HepG2 (cell line): ENCODE measurements at places on chromosomes 6 and 20. TPM values are rescaled to one million over a fixed set of nuclear protein-coding genes. Genes with fewer than 3 reads are reported as not detected.

DNA sequence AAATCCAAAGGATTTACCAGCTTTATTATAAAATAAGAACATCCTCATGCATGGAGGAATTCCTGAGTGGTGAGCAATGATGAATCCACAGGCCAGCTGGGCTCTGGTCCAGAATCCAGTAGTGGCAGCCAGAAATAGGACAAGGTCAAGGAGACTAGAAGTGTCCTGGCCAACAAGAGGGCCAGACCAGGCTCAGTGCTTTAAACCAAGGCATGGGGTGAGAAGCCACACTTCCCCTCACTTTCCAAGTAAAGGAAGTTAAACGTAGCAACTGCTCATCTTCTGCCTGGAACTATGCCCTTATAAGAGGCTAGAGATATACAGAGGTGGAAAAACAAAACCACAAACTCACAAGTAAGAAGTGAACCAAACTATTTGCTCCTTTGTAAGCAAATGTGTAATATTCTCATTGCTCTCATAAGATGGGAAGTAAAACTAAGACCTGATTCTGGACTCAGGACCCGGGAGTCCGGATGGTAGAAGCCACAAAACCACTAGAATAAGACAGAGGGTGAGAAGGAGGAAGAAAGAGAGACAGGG is 253.2 kb downstream of the UST start:
- H3K36me3 ChIP-seq = no peaks in the 10 kb centered on the region
- H3K27me3 ChIP-seq = no peaks in the 10 kb centered on the region
- H3K4me1 ChIP-seq = peaks cover 9% of the 10 kb centered on the region
- no peak for DNase-seq
- H3K27ac ChIP-seq = no peak overlapping the region

GRCh38 chr20:59455402-59456341 is 148.7 kb upstream of the PHACTR3 start:
- H3K27me3 ChIP-seq = peaks cover 7% of the 10 kb centered on the region; the same call in 1 of the 2 replicates
- no peaks in the 10 kb centered on the region for H3K4me1 ChIP-seq

The TMC2 gene
- polyA plus RNA-seq = 0.03 TPM in 1 of 2 replicates, not detected in the other

DNA sequence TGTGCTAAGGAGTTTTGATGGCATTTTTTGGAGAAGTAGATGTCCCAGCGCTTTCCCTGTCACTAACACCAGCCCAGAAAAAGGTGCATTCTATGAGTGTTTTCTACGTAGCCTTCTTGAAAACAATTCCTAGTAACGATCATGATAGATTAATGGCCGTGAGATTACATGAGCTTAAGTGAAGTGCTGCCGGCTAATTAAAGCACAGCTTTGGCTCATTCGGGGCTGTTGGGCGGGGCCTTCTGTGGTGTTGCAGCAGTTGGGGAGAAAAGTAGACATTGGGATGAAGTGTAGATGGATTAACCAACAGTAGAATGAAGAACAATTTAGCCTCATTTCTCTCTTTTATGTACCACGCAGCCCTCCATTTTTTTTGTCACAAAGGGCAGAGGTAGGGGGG is 20.8 kb upstream of the TRAF3IP2 start:
- H3K36me3 ChIP-seq = no peaks in the 10 kb centered on the region
- peaks cover 8% of the 10 kb centered on the region; the same call in 1 of the 2 replicates for H3K4me1 ChIP-seq
- H3K27me3 ChIP-seq = no peaks in the 10 kb centered on the region
- DNase-seq = no peak

DNA sequence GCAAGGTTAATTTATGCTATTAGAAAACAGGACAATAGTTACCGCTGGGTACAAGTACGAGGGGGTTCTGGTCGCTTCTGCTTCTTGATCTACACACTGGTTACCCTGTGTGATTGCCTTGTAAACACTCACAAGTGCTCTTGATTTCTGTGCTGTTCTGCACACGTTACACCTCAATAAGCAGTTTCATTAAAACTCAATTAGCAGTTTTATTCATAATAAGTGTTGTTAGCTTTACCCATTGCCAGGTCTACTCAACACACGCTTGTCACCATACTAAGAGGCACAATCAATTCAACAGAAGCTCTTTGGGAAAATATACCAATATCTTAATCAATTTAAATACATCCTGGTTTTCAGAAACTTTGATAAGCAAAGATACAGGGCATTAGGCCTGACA is 20.4 kb downstream of the BMP7 start:
- no peak overlapping the region for H3K27ac ChIP-seq
- H3K4me3 ChIP-seq = no peak overlapping the region
- no peak for DNase-seq

The TPBG gene
- 0.73 and 0.82 TPM in 2 replicates for polyA plus RNA-seq

GRCh38 chr20:60219984-60220562 is 261.9 kb downstream of the CDH26 start:
- no peak overlapping the region for H3K27ac ChIP-seq
- peaks cover 3% of the 10 kb centered on the region; the same call in 1 of the 3 replicates for H3K27me3 ChIP-seq
- no peak overlapping the region for H3K4me3 ChIP-seq
- H3K36me3 ChIP-seq = no peaks in the 10 kb centered on the region

DNA sequence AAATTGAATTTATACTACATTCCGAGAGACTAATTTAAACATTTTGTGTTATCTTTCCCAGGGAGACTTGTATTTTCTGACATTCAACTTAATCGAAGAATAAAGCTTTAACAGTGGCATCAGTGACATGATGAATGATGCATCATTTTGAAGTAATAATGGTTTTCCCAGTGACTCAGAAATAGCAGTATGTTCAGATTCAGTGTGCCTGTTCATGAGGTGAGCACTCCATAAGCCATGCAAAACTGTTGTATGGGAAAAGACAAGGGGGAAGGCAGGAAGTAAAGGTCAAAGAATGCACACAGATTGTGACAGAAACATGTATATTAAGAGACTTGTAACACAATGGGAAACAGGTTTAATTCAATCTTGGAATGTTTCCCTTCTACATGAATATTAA is 1348.2 kb upstream of the GJE1 start:
- no peak for DNase-seq
- H3K4me1 ChIP-seq = no peaks in the 10 kb centered on the region
- no peak overlapping the region for H3K4me3 ChIP-seq
- H3K27me3 ChIP-seq = no peaks in the 10 kb centered on the region
- H3K27ac ChIP-seq = no peak overlapping the region

The DLL1 gene
- not detected in 2 replicates for polyA plus RNA-seq

The CLPSL2 gene
- polyA plus RNA-seq = not detected in 2 replicates

The MACROD2 gene
- polyA plus RNA-seq = 0.13 and 0.21 TPM in 2 replicates

DNA sequence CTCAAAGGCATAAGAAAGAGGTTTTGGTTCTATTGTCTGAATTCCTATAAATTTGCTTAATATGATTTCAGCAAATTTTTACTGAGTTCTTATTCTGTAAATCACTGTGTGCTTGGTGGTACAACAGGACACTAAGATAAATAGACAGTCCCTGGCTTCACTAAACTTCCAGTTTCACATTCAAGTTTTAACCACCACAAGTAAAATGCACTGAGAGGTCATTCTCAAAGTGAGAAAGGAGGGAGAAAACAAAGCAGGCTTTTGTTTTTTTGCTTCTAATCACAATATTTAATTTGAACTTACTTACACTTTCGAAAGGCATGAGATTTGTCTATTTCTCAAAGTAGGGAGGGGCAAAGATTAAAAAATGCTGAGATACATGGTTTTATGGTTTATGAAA is 445.7 kb downstream of the CDC5L start:
- H3K4me3 ChIP-seq = no peak overlapping the region
- no peak for DNase-seq
- no peaks in the 10 kb centered on the region for H3K4me1 ChIP-seq
- no peaks in the 10 kb centered on the region; the same call in 2 of the 3 replicates for H3K36me3 ChIP-seq

The LY6G6F gene
- not detected in 2 replicates for polyA plus RNA-seq

DNA sequence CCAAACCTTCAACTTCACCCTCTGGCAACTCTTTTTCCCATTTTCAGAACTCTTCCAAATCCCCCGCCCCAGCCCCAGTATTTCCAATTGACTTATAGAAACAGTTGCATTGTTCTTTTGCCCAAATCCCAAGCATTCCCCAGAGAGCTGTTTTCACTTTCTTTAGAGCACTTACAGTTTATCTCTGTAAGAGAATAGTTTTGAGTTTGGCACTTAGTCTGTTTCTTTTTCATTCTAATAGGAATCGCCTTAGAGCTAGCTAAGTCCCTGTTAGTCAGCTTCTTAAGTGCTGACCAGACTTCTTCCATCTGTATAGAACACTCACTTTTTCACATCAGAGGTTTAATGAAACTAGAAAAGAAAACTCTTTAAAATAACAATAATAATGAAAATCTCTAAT is 374.2 kb upstream of the FLRT3 start:
- DNase-seq = no peak
- no peaks in the 10 kb centered on the region for H3K4me1 ChIP-seq
- H3K36me3 ChIP-seq = no peaks in the 10 kb centered on the region
- H3K4me3 ChIP-seq = no peak overlapping the region
- no peaks in the 10 kb centered on the region for H3K27me3 ChIP-seq
- no peak overlapping the region for H3K27ac ChIP-seq

DNA sequence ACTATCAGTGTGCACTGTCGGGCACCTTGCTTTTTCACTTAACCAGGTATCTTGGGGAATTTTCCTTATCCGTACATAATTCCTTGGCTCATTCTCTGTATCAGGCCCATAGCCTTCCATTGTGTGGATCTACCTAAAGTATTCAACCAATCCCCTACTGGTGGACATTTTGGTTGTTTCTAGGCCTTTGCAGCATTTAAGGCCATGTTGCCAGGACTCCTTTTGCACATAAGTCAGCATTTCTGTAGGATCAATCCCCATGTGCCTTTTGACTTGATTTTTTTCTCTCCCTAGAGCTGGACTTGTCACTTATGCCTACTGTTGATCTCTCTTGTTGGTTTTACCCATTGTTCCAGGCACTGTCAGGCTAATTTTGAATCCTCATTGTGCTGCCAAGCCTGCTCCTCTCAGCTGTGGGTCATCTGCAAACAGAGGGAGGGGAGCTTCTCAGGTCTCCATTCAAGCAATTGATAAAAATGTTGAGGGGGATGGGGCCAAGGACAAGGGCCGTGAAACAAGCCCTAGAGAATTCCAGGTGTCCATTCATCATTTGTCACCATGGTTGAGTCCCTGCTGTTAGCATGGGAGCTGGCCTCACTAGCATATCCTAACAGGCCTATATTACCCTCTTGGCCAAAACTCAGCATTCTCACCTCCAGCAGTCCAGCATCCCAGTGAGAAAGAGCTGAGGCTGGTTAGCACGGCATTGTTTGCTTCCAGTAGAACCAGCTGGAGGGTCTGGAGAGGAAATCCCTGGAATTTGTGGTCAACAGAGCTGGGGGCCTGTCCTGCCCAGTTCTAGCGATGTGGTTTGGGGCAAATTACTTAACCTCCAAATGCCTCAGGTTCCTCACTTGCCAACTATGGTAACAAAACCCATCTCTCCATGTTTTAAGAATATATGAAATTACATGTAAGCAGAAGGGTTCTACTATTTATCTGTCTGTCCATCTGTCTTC is 178.4 kb downstream of the MRPL14 start:
- H3K36me3 ChIP-seq = no peaks in the 10 kb centered on the region
- H3K27me3 ChIP-seq = peaks cover 4% of the 10 kb centered on the region; the same call in 1 of the 3 replicates
- DNase-seq = no peak
- H3K4me1 ChIP-seq = peaks cover 53% of the 10 kb centered on the region
- no peak overlapping the region for H3K4me3 ChIP-seq

DNA sequence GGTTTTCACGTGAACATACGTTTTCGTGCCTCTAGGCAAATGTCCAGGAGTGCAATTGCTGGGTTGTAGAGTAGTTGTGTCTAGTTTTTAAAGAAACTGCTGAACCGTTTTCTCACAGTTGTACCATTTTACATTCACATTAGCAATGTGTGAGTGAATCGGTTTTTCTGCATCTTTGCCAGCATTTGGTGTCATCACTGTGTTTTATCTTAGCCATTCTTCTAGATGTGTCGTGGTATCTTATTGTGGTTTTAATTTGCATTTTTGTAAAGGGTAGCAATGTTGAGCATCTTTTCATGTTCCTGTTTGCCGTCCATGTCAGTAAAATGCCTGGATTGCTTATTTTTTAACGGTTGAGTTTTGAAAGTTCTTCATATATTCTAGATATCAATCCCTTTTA is 10.2 kb downstream of the DOK5 start:
- no peaks in the 10 kb centered on the region for H3K4me1 ChIP-seq
- H3K4me3 ChIP-seq = no peak overlapping the region
- peaks cover 5% of the 10 kb centered on the region; the same call in 1 of the 3 replicates for H3K27me3 ChIP-seq
- no peak overlapping the region for H3K27ac ChIP-seq

DNA sequence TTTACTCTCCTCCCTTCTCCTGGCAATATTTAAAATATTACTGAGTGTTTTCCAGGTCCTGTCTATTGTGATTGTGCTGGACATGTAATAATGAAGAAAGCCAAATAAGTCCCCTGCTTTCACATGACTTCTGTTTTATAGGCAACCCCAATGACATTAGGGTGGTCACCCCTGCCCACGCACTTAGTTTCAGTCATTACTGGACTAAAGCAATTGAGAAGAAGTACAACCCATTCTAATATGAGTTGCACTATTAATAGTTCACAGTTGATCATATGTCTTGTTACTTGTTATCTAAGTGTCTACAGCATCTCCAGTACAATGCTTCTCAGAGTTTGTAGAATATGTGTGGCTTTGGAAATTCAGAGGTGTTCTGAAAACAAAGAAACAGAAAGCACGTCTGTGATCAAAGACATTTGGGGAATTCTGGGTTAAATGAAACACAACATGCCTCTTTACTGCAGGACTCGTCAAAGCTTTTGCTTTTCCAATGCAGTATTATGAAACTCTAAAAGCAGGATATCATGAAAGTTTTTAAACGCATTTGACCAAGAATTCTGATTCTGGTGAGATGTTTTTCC is 789.5 kb downstream of the DHX35 start:
- DNase-seq = no peak
- H3K4me3 ChIP-seq = no peak overlapping the region
- no peaks in the 10 kb centered on the region for H3K4me1 ChIP-seq

The NDRG3 gene
- polyA plus RNA-seq = 34.7 and 40.5 TPM in 2 replicates

The HLA-DMB gene
- polyA plus RNA-seq = not detected in 2 replicates

GRCh38 chr6:100701728-100702127 is 179.4 kb downstream of the ASCC3 start:
- H3K36me3 ChIP-seq = 0 out of 3 replicates have a peak, but pooled peaks cover 11% of the 10 kb centered on the region
- H3K4me1 ChIP-seq = no peaks in the 10 kb centered on the region
- H3K4me3 ChIP-seq = no peak overlapping the region
- H3K27ac ChIP-seq = no peak overlapping the region
- no peak for DNase-seq
- H3K27me3 ChIP-seq = no peaks in the 10 kb centered on the region

- peaks cover 7% of the 10 kb centered on the region; the same call in 1 of the 3 replicates for H3K27me3 ChIP-seq
- no peaks in the 10 kb centered on the region for H3K36me3 ChIP-seq
Measured at GRCh38 chr6:39882531-39882899, 51.7 kb downstream of the MOCS1 start.

- H3K27ac ChIP-seq = no peak overlapping the region
- no peaks in the 10 kb centered on the region for H3K4me1 ChIP-seq
- no peaks in the 10 kb centered on the region for H3K27me3 ChIP-seq
- no peak overlapping the region for H3K4me3 ChIP-seq
- DNase-seq = no peak
Measured at GRCh38 chr6:134630508-134631121, 312.7 kb upstream of the SGK1 start.

The KHDC1L gene
- polyA plus RNA-seq = not detected in 2 replicates

DNA sequence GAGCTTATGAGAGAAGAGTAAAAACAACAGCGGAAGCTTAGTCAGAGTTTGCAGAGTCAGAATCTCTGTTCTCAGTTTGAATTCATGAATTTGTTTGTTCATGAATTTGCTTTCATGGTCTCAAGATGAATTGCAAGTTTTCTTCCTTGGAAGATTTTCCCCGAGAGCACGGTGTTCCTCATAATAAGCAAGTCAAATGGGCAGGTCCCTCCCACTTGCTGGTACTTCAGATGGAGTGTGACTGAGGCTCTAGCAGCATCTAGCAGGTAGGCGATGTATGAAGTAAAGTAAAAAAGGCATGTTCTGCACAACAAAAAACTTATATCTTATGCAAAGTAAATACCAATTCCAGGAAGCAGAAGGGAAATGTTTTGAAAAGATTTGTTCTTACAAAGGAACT is 15.5 kb upstream of the MLIP start:
- DNase-seq = no peak
- H3K4me1 ChIP-seq = peaks cover 18% of the 10 kb centered on the region

The COL9A1 gene
- 0.04 and 0.08 TPM in 2 replicates for polyA plus RNA-seq
